ENCODE measurements at places on chromosomes 12 and 14.
A peak's percentile ranks its signal among the peaks of the same experiment; 100 is the strongest.

DNA sequence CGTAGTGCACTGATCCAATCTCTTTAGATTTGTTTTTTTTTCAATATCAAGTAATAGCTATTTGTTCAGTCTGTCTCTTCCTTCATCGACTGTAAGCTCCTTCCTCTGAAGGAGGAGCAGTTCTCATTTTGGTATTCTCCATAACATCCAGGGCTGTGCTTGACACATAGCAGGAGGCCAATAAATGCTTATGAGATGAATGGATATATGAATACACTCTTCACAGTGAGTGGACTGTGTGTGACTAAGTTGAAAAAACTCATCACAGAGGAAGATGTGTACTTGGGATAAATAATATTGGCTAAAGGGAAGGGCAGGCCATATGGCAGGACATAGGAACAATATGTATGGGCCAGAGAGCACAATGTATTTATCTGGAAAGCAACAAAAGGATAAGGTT is 205.3 kb upstream of the PRICKLE1 start:
- no peak overlapping the region for H3K4me3 ChIP-seq
- no peaks in the 10 kb centered on the region for H3K36me3 ChIP-seq
- no peaks in the 10 kb centered on the region for H3K27me3 ChIP-seq

DNA sequence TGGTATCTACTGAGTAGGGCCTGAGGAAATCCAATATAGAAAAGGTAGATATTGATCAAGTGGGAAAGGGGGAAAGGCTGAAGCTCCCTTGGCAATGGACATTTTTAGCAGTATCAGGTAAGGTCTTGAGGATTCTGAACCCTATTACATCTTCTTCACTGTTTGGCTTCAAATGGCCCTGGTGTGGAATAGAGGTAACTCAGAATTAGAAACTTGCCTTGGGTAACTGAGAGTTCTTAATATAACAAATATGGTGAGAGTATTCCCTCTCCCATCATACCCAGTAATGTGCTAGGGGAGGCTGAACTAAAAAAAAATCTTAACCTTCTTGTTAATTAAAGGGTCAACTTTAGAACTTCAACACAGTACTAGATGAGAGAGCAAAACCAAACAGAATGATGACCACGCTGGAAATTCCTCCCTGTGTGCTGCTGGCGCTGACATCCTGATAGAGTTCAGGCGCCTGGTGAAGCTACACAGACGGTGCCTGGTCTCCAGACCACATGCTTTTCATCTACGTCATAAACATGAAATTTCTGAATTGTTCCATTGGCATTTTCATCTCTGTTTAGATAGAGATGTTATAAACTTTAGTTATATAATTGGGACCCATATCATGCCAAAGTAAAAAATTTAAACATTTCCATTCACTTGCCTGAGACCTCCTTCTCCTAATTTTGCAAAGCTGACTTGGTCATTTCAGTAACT is 128.3 kb downstream of the AKAP6 start:
- no peak overlapping the region for H3K4me3 ChIP-seq
- H3K36me3 ChIP-seq: no peaks in the 10 kb centered on the region
- peak overlapping the region; percentile 72 for H3K27ac ChIP-seq
- no peaks in the 10 kb centered on the region for H3K27me3 ChIP-seq

DNA sequence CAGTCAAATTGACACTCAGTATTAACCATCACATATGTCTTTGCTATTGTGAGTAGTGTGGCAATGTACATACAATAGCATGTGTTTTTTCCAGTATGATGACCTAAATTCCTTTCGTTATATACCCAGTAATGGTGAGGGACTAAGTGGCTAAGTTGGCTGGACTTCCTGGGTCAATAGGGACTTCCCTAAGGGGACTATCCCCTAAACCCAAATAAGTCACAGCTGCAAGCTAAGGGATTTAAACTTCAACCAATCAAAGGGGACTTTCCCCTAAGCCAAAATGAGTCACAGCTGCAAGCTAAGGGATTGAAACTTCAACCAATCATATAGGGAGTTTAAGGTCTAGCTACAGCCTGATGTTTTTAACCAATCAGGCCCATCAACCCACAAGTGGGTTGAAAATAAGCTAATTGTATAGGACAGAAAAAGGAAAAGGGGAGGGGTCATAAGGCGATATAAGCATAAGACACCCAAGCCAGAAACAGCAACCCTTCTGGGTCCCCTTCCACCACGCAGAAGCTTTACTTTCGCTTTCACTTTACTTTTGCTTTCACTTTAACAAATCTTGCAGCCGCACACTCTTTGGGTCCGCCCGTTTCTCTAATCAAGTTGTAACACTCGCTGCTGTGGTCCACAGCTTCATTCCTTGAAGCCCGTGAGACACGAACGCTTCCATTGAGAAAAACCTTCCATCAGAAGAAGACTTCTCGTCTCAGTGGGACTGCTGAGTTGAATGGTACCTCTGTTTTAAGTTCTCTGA is 404.4 kb downstream of the FLRT2 start:
- no peaks in the 10 kb centered on the region for H3K27me3 ChIP-seq
- no peaks in the 10 kb centered on the region for H3K4me1 ChIP-seq
- peak overlapping the region; percentile 38 for H3K4me3 ChIP-seq
- H3K27ac ChIP-seq: peak overlapping the region; percentile 8
- DNase-seq: peak; percentile 61
- H3K36me3 ChIP-seq: no peaks in the 10 kb centered on the region

DNA sequence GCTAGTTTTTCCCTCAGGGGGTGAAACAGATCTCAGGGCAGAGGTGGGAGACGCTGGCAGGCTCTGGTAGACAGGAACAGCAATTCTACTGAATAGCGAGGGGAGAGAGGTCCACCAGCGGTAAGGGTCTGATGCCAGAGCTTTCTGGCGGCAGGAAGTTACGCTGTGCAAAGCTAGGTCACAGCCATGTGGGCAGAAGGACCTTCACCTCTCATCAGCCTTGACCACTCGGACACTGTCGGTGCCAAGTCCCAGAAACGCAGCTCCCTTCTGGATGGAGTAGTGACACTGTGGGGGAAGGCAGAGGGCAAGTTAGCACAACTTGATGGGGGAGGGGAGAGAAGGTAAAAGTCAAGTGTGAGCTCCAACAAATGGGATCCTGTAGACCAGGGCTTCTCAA is 10.3 kb upstream of the ZNF740 start:
- no peak overlapping the region for H3K27ac ChIP-seq
- no peak overlapping the region for H3K4me3 ChIP-seq
- H3K4me1 ChIP-seq: peaks cover 22% of the 10 kb centered on the region

GRCh38 chr12:45991284-45992249 is 1.2 kb upstream of the SCAF11 start:
- H3K4me3 ChIP-seq: peak overlapping the region; percentile 44
- peak; percentile 89 for DNase-seq
- peak overlapping the region; percentile 99 for H3K27ac ChIP-seq
- H3K4me1 ChIP-seq: peaks cover 36% of the 10 kb centered on the region
- no peaks in the 10 kb centered on the region for H3K27me3 ChIP-seq

DNA sequence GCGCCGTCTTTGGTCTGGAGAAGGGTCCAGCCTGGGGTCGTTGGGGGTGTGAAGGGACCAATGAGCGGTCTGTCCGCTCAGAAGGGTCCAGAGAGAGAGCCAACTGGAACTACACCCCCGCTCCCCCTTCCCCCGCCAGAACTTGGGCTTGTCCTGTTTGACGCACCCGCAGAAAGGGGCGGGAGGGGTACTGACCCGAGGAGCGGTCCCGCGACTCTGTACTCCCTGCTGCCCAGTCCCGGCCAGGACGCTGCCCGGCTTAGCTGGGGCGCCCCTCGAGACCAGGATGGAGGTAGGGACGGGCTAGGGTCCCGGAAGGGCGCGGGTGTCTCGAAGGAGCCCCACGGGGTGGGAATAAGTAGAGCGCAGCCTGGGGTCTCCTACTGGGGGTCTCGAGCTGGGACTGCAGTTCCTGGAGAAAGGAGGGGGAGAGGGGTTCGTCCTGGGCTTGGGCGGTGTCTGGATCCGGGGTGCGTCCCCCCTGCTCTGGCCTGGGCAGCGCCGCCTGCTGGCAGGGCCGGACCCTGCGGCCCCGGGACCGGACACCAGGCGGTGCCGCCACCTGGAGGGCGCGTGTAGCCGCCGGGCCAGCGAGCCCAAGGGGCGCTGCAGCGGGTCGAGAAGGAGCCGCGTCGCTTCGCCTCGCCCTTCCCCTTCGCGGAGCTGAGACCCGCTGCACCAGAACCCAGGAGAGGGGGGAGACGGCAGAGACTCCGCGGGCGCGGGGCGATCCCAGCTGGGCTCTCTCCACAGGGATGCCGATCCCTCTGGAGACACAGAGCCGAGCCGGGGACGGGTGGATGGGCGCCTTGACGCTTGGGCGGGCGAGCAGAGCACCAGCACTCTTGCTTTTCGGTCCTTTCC is 3.8 kb upstream of the CACNB3 start:
- no peaks in the 10 kb centered on the region for H3K27me3 ChIP-seq
- H3K4me3 ChIP-seq: peak overlapping the region; percentile 62
- DNase-seq: peak; percentile 94
- H3K27ac ChIP-seq: peak overlapping the region; percentile 91
- H3K36me3 ChIP-seq: no peaks in the 10 kb centered on the region

- no peak overlapping the region for H3K27ac ChIP-seq
- H3K4me1 ChIP-seq: no peaks in the 10 kb centered on the region
- H3K36me3 ChIP-seq: no peaks in the 10 kb centered on the region
Measured at GRCh38 chr12:62660756-62661155, 194.1 kb downstream of the MON2 start.

GRCh38 chr14:45201905-45202304 is 51.1 kb downstream of the MIS18BP1 start:
- no peaks in the 10 kb centered on the region for H3K36me3 ChIP-seq
- DNase-seq: no peak
- H3K27ac ChIP-seq: no peak overlapping the region
- H3K4me3 ChIP-seq: no peak overlapping the region

DNA sequence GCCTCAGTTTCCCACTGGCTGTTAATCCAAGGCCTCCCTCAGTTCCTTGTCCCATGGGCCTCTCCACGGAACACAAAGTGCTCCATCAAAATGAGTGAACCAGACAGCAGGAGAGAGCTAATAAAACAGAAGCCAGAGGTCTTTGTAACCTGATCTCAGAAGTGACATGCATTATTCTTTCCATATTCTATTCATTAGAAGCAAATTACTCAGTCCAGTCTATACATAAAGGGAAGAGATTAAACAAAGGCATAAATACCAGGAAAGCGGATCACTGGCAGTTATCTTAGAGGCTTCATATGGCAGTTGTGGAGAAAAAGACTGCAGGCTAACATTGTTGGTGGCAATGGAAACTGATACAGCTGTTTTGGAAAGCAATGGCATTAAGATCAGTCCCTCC is 170.6 kb upstream of the GARIN6 start:
- no peaks in the 10 kb centered on the region for H3K27me3 ChIP-seq
- no peak for DNase-seq
- no peaks in the 10 kb centered on the region for H3K36me3 ChIP-seq

DNA sequence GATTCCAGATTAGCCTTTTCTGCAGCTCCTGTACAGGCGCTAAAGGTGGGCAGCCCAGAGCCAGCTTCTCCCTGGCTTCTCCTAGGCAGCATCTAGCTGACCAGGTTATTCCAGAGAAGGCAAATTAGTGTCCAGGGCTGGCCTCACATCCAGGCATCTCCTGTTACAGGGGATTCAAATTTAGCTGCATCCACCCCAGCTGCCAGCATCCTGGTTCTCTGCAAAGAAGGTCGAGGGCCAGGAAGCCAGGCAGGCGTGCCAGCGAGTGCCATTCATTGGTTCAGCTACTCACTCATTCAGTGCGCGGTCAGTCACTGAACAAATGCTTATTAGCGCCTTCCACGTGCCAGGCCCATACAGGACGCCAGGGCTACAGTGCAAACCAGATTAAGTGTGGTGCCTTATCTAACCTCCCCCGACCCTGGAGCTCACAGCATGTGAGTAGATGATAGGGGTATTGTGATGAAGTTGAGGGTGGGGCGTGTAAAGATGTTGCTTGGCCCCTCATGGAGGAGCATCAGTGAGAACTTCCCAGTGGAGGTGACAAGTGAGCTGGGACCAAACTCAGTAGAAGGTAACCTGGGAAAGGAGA is 15.7 kb upstream of the FAM222A start:
- H3K4me1 ChIP-seq: no peaks in the 10 kb centered on the region
- H3K27me3 ChIP-seq: no peaks in the 10 kb centered on the region
- no peak overlapping the region for H3K27ac ChIP-seq
- H3K4me3 ChIP-seq: no peak overlapping the region
- no peak for DNase-seq
- no peaks in the 10 kb centered on the region for H3K36me3 ChIP-seq

DNA sequence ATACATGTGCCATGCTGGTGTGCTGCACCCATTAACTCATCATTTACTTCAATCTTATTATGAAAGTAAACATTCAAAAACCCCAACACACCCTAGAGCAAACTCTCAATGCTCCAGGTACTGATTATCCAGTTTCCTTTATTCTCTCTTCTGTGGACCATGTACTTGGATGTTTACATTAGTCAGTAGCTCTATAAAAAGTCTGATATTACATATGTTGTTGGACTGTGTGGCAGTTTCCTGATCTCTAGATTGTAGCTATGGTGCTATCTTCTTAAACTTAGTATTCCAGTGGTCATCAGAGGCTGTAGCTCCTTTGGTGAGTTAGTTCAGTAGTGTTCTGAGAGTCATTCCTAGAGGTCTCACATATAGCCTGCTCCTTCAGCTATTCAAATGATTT is 25.1 kb upstream of the ITGA5 start:
- H3K36me3 ChIP-seq: no peaks in the 10 kb centered on the region
- no peaks in the 10 kb centered on the region for H3K27me3 ChIP-seq
- DNase-seq: no peak

GRCh38 chr14:22892488-22892887 is 9.5 kb downstream of the REM2 start:
- peaks cover 15% of the 10 kb centered on the region for H3K4me1 ChIP-seq
- H3K27me3 ChIP-seq: no peaks in the 10 kb centered on the region
- no peak overlapping the region for H3K4me3 ChIP-seq
- DNase-seq: no peak
- H3K27ac ChIP-seq: no peak overlapping the region

DNA sequence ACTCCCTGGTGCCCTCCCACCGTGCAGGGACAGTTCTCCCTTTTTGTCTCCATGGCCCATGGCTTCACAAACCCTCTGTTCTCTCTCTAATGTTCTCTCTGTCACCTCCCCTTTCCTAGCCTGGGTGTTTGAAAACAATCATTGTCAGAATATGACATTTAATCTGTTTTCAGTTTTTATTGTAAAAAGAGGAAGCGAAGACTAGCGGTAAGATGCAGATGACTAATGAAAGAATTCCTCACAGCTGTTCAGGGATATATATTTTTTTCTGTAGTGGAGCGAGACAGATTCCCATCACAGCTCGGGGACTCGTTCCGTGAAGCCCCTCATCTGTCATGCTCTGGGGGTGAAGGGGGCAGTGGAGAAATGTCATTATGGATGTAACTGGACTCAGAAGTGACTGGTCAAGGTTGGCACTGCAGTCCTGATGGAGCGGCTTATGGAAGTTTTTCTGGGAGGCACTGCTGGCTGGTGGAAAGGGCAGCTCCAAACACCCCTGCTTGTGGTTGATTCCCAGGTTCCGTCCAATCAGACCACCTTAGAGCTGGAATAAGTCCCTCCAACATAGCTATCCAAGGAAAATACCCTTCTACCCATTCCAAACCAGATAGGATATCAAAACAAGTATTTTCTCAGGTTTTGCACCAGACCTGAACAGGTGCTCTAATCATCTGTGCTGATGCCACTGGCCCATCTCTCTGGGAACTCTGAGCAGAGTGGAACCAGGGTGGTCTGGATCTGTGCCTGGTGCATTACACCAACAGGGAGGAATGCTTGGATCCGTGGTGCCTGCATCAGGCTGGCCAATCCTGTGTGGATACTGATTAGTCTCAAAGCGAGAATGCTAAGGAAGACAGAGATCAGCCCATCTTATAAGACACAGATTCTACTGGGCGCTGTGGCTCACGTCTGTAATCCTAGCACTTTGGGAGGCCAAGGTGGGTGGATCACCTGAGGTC is 84.7 kb downstream of the GPATCH2L start:
- no peaks in the 10 kb centered on the region for H3K4me1 ChIP-seq
- no peak overlapping the region for H3K4me3 ChIP-seq
- H3K27me3 ChIP-seq: no peaks in the 10 kb centered on the region
- DNase-seq: no peak
- no peaks in the 10 kb centered on the region for H3K36me3 ChIP-seq
- H3K27ac ChIP-seq: no peak overlapping the region
